ENCODE measurements at places on chromosomes 3 and 15.

GRCh38 chr3:5226783-5227182, 39.3 kb downstream of the EDEM1 start:
- no peak for DNase-seq

- DNase-seq: no peak
Observed at GRCh38 chr15:99645951-99646350, 80.2 kb downstream of the MEF2A start.

DNA sequence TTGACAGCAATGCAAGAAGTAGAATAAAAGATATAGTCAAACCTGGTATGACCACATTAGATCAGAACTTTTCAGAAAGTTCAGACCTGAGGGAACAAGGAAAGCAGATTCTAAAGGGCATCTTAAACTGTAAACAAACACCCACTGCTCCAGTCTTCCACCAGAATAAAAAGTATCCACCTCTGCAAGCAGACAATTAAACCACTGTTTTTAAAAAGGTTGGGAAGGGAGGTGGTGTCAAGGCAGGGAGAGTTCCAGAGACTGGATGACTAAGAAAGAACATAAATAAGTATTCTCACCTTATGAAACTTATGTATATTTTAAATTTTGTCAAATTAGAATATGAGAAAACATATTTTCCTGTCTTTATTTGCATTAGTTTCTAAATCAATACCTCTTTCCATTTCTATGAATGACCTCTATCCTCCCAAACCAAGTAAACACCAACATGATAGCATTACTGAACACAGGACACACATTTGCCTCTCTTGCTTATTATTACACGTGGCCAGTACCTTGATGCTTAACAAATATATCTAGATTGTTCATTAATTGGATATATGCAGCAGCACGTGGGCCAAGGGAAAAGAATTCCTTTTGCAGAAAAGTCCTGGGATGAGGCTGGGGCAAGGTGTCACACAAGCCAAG, 31.6 kb downstream of the PIK3CB start:
- no peak for DNase-seq

- no peak for DNase-seq
Observed at GRCh38 chr15:92663250-92663951, 7.8 kb upstream of the FAM174B start.

GRCh38 chr15:77037388-77038209, 33.3 kb downstream of the TSPAN3 start:
- no peak for DNase-seq
